ENCODE measurements at places on chromosomes 16 and 17.
A peak's percentile ranks its signal among the peaks of the same experiment; 100 is the strongest.

DNA sequence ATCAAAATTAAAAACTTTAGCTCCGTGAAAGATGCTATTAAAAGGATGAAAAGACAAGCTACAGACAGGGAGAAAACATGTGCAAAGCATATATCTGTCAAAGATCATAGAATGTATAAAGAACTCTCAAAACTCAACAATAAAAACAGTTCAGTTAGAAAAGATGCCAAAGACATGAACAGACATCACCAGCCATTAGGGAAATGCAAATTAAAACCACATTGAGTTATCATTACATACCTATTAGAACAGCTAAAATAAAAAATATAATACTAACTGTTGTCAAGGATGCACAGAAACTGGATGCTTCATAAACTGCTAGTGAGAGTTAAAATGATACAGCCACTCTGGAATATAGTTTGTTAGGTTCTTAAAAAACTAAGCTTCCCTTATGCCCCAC lies 58.8 kb downstream of the NFATC3 start:
- no peak for DNase-seq

DNA sequence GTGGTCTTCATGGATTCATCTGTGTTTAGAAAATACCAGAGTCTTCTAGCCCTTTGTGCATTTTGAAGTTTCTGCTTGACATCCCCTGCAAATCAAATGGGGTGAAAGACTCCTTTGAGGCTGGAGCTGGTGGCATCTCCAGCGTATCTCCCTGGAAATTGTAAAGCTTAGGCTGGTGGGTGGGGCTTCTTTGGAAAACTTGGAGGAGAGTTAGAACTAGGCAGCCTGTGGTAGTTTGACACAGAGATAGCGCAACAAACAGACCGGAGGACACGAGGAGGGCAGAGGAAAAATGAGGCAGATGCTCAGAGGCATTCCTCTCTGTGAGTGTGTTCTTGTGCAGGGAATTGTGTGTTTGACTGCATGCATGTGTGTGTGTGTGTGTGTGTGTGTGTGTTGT lies 116.3 kb downstream of the IRX5 start:
- no peak for DNase-seq

DNA sequence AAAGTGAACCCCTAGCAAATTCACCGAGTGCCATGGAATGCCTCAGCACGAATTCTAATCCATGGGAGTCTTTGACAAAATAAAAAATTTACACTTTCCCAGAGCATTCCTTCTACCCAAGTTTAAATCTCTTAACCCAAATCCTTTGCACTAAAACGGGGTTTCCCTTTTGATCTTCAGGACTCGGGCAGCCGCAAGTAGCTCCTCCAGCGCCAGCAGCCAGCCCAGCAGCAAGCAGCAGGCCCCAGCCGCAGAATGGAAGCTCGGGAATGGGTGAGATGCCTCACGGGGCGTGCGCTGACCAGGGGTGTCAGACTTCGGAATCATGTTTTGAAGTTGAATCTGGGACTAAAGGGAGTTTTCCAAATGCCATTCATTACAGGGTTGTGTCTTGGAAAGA lies 42.4 kb downstream of the RPA1 start:
- DNase-seq = no peak

DNA sequence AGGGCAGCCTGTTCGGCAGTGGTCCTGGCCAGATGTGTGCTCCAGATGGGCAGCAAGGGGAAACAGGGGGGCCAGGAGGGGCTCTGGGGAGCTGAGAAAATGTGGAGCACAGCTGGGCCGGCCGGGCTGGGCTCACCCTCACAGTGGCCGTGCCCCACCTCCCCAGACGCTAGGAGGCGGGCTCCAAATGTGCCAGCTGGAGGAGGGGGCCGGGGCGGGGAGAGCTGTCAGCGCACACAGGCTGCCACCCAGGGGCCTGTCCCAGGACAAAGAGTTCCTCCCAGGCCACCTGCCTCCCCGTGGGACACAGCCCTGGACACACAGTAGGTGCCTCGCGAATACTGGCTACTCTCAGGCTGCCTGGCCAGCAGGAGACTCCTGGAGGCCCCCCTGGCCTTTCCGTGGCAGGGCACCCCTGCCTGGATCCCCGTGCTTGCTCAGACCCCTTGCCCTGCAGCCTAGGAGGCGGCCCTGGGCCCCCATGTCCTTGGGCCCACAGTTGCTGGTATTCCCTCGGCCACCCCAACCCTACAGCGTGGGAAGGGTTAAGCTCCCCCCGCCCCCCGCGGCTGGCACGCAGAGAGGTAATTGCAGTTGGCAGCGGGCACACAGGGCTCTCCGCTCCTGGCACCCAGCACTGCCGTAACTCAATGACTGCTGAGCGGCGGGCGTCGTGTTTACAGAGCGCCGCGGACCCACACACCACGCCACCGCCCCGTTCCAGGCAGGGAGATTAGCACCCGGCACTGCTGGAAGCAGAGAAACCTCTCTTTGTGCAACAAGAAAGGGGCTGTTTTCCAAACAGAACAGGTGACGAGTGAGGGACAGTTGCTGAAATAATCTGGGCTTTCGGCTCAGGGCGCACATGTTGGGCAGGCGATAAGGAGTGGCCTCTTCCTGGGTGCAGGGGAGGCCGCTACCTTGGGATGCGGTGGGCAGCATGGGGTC lies 32.2 kb downstream of the BAHCC1 start:
- no peak for DNase-seq

- DNase-seq = no peak
These were observed 263.6 kb downstream of the NTN1 start for GRCh38 chr17:9284884-9285283.

GRCh38 chr17:32319548-32319905 lies 22.4 kb downstream of the C17orf75 start:
- peak; percentile 37 for DNase-seq

DNA sequence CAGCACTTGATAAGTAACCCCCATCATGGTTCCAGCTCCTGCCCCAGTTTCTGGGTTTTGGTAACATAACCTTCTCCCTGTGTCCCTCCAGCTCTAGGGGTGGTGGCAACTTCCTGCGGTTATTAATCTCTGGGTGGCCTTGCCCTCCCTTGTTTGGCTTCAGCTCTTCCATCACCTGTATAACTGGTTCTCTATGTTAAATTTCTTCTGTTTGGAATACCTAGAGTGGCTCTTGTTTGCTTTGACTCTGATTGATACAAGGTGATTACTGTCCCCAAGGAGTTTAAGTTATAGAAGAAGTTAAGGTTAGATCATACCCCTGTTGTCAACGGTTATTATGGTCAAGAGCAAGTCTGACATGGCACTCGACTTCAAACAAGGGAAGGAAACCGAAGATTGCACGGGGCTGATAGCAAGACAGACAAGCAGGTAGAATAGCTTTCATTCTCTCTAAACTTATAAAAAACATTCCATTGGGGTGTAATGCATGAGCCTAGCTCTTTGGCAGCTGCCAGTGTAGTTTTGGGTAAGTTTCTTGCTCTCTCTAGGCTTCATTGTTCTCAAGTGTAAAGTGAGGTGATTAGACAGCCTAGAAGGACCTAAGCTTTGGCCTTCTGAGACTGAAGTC lies 11.0 kb upstream of the CCR7 start:
- DNase-seq = no peak

DNA sequence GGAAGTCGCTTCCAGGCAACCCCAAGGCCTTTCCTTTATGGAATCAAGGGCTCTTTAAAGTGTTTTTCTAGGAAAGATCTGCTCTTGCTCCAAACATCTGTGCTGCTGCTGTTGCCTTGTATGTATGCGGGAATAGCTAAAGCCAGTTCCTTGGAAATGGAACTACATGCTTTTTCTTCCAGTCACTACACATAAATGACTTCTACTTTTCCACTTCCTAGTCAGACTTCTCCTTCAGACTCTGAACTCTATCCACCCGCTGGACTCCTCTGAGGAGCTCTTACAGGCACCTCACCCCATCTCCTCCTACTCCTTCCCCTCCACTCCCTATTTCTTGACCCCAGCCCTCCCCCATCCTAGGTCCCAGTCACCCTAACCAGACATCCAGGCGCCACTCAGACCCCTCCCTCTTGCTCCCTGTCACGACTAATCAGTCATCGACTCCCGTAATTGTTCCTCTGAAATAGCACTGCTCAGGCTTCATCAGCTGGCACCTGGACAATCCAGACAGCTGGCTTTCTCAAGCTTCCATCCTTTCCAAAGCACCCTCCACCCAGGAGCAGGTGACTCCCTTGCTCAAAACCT lies 15.0 kb upstream of the PEMT start:
- no peak for DNase-seq

- DNase-seq = no peak
These were observed 14.6 kb downstream of the FCSK start for GRCh38 chr16:70468776-70469525.

GRCh38 chr16:88772871-88773811 lies 11.9 kb downstream of the PIEZO1 start:
- DNase-seq = no peak

- DNase-seq = no peak
These were observed 4.5 kb downstream of the ZNF652 start for GRCh38 chr17:49357516-49357915.

GRCh38 chr16:19389246-19389645 lies 28.4 kb upstream of the TMC5 start:
- peak; percentile 15 for DNase-seq

DNA sequence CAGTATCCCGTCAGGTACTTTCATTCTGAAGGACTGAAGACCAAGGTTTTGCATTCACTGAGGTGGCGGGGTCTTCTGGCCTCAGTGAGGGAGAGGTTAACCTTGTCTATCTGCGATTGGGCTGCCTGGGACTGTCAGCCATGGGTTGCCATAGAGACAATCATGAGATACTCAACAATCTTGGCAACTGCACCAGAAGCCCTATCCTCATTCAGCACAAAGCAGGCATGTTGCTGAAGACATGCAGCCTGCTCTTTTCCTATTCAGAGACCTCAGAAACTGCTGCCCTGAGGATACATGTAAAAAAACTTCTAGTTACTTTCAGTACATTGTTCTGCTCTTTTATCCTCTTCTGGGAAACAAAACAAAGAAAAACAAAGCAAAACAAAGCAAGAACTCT lies 146.3 kb upstream of the PIRT start:
- no peak for DNase-seq

- peak; percentile 14 for DNase-seq
These were observed 60.6 kb downstream of the CDYL2 start for GRCh38 chr16:80743772-80744171.

- DNase-seq = peak; percentile 11
These were observed 1.8 kb upstream of the RBFOX3 start for GRCh38 chr17:79612468-79613194.

- no peak for DNase-seq
These were observed at the start of gene PPP1R1B for GRCh38 chr17:39626171-39627046. TSS of gene PPP1R1B (plus strand) at chr17:39626952. CDS start at chr17:39627393, 441 bp downstream.

DNA sequence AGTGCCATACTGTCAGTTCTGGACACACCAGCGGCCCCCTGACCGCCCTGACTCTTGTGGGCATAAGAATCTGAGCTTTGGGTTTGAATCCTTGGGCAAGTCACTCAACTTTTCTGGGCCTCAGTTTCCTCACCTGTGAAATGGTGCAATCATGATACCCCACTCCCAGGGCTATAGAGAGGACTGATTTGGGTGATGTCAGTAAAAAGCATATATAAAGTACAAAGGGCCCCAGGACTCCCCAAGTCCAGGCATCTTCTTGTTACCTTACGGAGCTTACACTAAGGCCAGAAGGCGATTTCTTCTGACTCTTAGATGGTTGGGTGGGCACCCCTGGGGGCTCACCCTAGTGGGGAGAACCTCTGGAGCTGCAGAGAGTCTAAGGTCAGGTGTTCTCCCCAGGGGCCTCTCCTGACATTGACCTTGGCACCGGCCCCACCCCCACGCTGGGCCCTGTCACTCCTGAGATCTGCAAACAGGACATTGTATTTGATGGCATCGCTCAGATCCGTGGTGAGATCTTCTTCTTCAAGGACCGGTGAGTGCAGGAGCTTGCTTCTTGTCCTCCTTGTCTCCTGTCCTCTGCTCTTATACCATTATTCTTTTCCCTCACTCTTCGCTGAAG lies 13.9 kb downstream of the MMP2 start:
- no peak for DNase-seq

GRCh38 chr17:20999044-20999573 lies 43.7 kb downstream of the USP22 start:
- no peak for DNase-seq

- no peak for DNase-seq
These were observed 16.3 kb upstream of the AURKB start for GRCh38 chr17:8226536-8227237.

- DNase-seq = no peak
These were observed 1257.1 kb upstream of the GOT2 start for GRCh38 chr16:59991171-59991570.

- DNase-seq = no peak
These were observed 888.1 kb downstream of the KCNJ2 start for GRCh38 chr17:71057448-71057847.

DNA sequence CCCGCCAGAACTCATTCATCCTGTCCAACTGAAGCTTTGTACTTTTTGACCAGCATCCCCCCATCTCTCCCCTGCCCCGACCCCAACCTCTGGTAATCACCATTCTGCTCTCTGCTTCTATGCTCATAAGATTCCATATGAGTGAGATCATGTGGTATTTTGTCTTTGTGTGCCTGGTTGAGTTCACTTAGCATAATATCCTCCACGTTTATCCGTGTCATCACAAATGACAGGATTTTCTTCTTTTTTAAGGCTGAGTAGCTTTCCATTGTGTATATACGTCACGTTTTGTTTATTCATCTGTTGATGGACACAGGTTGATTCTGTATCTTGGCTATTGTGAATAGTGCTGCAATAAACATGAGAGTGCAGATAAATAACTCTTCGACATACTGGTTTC lies 278.9 kb downstream of the SNX29 start:
- no peak for DNase-seq

GRCh38 chr16:1785846-1786170 lies 3.0 kb downstream of the NUBP2 start:
- no peak for DNase-seq

DNA sequence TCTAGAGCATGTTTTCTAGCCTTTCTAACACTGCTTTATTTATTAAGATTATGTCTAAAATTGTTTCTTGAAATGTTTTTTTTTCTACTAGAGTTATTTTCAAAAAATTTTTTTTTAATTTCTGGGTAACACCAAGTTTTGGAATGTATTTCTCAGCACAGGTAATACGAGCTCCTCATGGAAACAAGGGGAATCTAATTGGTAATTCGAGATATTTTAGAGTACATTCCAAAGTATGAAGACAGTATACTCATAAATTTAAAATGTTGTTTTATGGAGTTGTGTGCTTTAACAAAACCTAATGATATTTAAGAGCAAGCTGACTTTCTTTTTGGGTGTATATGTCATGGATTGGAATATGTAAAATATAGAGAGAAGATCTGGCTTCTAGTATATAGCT lies 42.4 kb downstream of the OMG start:
- no peak for DNase-seq

- no peak for DNase-seq
These were observed at the start of gene CCL15 for GRCh38 chr17:36001110-36001771. TSS of gene CCL15 (minus strand) at chr17:36001553. CDS start at chr17:36001492, 61 bp downstream.

- no peak for DNase-seq
These were observed 2.9 kb downstream of the OR1F1 start for GRCh38 chr16:3190949-3191353.

DNA sequence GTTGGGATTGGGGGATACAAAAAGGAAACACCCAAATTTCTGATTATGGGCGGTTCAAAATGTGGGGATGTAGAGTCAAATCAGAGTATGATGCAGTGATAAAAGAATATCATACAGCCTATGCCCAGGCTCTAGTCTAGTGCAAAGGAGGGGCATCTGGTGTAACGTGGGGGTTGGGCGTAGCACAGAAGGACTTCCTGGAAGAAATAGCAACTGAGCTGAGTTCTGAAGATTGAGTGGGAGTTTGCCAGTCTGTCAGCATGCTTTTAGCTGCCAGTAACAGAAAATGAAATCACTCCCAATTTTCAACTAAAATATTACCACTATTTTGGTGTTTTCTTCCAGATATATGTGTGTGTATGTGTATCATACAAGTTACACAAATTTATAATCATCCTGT lies 196.9 kb downstream of the SPECC1 start:
- DNase-seq = no peak
